Common myeloid progenitor, CD34-positive (primary cell): ENCODE measurements at places on chromosomes 2 and 18.

DNA sequence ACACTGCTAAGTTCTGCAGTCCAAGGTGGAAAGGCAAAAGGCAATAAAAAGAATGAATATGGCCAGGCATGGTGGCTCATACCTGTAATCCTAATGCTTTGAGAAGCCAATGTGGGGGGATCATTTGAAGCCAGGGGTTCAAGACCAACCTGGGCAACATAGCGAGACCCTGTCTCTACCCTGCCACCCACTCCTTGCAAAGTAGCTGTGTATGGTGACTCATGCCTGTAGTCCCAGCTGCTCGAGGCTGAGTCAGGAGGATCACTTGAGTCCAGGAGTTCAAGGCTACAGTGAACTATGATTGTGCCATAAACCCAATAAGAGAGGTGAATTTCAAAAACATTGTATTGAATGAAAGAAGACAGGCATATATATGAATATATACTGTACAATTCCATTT, 2.4 kb downstream of the MYL12B start:
- no peak for DNase-seq

GRCh38 chr2:17813742-17814473, 2.4 kb upstream of the MSGN1 start:
- peak; percentile 57 for DNase-seq

DNA sequence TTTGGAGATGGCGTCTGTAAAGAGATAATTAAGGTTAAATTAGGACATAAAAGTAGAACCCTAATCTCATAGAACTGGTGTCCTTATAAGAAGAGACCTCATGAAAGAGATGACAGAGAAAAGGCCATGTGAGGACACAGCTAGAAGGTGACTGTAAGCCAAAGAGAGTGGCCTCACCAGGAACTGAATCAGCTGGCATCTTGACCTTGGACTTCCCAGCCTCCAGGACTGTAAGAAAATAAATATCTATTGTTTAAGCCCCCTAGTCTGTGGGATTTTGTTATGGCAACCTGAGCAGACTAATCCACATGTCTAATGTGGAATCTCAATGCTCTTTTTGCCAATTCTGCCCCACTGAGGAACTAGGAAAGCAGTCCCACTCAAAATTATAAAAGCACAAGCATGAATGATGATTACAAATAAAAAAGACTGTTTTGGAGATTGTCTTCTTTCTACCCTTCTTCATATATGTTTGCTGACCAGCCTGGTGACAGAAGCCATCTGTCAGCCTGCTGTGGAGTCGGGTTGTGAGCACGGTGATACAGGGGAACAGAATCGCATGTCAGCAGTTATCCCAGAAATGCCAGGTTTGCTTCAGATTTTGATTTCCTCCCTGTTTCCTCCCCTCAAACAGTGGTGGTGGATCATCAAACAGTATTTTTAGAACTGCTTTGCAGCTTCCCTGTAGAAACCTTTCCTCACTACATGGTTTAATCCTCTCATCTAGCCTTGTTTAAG, 54.2 kb downstream of the INPP4A start:
- DNase-seq, result no peak

GRCh38 chr2:32061973-32062861, 1.1 kb upstream of the SPAST start:
- peak; percentile 11 for DNase-seq

DNA sequence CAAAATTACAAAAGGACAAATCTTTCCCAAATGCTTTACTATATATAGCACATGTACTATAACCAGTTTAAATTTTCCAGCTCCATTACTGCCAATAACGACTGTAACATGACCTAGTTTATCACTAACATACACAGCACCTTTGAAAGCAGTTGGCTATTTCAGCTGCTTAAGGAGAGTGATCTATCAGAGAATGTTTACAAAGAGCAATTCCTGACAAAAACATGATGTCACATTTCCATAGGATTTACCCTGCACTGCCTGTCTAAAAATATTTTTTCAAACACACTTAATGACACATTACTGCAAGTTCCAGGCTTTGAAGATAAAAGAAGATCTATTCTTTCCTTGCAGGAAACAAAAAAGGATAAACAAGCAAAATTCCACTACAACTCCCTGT, 40.6 kb downstream of the ZNF516 start:
- DNase-seq, result no peak

DNA sequence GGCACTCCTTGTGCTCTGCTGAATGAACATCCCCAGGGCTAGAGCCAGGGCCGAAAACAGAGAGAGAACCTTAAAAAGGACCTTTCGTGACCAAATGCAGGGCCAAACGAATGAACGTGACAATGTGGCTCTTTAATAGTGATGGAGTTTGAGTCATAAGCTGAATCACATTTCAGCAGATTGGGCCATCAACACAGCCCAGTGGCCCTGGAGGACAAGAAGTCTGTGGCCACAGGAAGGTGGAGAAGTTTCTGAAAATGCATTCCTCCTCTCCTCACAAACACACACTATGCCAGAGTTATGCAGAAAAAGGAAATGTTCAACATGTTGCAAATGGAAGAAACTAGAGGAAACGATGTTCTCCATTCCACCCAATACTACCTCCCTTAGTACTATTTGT, 415.8 kb downstream of the HRH4 start:
- no peak for DNase-seq

DNA sequence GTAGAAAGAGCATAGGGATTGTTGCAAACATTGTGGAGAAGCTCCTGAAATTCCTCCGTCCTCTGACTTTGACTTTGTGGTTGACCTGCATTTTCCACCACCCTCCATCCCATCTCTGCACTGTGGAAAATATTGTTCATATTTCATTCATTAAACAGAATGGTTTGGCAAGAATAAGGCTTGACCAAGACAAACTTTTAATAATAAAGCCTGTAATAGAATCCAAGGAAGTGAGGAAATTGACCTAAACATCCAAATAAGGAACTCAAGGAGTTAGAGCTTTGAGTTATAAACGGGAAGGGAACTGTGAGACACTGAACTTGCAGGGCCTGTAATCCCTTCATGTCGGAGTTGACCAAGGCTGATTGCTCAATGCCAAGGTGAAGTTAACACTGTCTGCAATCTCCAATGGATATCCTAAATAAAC, 115.2 kb downstream of the GFPT1 start:
- no peak for DNase-seq

DNA sequence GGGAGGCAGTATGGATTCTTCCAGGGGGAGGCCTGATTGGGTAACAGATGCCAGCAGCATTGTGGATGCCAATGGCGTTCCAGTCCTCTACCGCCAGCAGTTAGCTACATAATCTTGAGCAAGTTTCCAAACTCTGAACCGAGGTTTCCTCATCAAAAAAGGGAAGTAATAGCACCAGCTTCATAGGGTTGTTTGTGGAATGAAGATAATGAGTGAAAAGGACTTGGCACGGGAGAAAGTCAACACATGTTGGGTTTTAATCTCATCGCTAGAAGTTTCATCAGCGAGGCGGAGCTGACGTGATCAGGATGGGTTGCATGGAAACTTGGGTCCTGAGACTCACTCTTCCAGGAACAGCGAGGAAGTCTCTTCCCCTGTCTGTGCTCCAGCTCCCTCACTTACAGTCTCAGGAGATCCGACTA, 266.7 kb downstream of the SH3BP4 start:
- peak; percentile 2 for DNase-seq

DNA sequence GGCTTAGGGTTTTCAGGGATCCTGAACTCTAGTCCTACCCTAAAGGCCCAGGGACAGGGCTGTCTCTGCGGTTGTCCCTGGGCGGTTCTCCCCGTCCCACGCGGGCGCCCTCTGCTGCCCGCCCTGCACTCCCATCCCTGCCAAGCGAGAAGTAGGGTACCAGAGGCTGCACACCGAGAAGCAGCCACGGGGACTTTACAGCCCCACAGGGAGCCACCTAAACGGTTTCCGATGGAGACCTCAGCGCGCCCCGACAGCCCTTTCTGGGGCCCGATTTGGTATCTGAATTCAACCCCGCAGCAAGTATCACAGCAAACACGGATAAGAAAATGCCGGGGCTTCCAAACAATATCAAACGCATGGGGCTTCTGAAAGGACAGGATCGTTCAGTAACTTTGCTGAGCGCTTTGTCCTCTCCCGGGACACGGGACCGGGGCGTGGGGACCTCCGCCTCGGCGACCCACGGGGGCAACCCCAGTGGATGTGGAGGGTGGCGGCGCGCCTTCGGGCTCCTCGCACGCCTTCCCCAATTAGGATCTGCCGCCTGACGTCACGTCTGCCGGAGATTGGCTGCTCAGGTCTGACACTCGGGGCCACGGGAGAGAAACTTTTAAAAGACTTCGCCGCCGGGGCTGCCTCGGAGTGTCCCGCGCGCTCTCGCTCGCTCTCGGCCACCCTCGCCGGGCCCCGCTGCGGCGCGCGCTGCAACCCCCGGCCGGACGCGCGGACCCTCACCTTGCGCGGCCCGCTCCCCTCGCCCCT, at the start of gene LTBP1:
TSS of gene LTBP1 (plus strand) at position 640 of the 762 bp plus-strand sequence. CDS start 372 bp downstream, outside the sequence.
- DNase-seq, result peak; percentile 77

- no peak for DNase-seq
Observed at GRCh38 chr2:221715523-221716247, 143.6 kb upstream of the EPHA4 start.

- DNase-seq, result no peak
Observed at GRCh38 chr2:154338352-154338967, 360.0 kb upstream of the KCNJ3 start.

DNA sequence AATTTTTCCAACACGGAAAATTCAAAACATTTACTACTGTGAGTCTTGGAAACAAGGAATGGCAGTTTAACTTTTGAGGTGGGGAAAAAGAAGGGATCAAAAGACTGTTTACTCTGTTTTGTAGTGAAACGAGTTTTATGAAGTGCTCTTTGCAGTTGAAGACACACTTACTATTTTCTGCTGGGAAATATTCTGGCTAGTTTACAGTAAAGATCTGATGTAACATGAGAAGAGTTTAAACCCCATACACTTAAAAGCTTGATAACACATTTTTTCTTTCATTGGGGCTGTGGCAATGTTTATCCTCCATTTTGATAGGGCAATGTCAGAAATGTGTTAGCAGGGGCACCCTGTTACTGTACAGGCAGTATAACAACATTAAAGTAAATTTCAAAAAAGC, 124.9 kb upstream of the SMAD7 start:
- no peak for DNase-seq

DNA sequence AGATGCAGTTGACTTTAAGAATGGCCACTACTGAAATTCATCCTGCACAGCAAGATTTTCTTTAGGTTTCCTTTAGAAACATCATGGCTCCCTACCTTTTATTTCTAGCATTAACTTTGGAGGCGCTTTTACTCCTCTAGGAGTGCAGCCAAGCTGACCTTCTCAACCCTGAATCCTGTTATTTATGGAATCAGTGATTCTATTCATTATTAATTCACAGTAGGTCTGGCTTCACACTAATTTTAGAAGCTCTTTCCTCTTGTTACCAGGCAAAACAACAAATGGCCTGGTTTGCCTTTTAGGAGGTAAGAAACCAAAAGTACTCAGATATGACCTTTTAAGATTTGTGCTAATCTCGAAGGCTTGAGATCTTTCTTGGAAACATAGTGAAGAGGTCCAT, 93.0 kb upstream of the PELI1 start:
- no peak for DNase-seq

DNA sequence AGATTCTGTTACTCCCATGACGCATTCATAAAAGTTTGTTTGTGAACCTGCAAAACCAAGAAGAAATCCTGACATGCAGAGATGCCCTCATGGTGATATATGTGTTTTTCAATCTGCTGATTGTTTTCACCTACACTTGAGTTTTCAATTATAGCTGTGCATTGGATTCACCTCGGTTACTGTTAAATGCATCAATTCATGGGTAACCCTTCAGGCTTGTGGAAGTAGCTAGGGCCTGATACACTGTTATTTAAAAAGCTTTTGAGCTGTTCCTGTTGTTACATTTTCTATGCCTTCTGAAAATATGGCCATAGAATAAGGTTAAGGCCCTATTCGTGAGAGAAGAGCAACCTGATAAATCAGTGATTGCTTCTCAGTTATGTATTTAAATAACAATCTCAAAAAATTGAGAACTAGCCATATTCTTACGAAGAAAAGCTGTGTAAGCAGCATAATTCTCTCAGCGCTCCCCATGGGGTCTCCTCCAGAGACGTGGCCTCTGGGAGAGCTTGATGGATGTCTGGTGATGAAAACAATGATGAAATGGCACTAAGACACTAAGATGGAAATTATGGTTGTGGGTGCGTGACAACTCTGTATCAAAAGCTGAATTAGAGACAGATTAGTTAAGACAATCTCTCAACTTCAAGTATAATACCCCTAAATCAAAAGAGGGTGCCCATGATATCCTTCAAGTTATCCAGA, 60.5 kb downstream of the RIT2 start:
- no peak for DNase-seq

DNA sequence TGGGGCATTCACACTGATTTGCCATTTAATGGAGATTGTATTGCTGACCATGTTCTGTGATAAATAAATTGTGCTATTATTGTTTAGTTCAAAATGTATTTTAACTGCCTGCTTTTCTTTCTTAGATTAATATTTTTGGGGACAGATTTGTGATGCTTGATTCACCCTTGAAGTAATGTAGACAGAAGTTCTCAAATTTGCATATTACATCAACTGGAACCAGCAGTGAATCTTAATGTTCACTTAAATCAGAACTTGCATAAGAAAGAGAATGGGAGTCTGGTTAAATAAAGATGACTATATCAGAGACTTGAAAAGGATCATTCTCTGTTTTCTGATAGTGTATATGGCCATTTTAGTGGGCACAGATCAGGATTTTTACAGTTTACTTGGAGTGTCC, 1.8 kb downstream of the DNAJC10 start:
- DNase-seq, result no peak

GRCh38 chr2:218465987-218466633, 47.2 kb downstream of the VIL1 start:
- peak; percentile 25 for DNase-seq

DNA sequence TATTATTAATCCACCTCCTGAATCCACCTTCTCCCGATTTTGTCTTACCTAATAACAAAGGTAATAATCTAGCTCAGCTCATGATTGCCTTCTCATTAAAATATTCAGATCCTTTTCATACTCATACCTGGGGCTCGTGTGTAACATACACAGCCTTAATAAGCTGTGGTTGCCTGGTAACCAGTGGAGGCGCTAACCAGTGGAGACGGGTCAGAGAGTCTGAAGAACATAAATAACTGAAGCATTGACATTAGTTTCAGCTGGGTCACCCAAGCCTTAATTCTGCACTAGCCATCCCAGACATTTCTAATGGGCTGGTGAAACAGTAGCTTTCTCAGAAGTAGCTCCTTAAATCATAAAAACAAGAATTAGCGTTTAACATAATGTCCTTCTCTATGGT, 14.8 kb upstream of the DTNA start:
- no peak for DNase-seq

GRCh38 chr2:129300456-129300855, 679.0 kb upstream of the RAB6C start:
- DNase-seq, result no peak

DNA sequence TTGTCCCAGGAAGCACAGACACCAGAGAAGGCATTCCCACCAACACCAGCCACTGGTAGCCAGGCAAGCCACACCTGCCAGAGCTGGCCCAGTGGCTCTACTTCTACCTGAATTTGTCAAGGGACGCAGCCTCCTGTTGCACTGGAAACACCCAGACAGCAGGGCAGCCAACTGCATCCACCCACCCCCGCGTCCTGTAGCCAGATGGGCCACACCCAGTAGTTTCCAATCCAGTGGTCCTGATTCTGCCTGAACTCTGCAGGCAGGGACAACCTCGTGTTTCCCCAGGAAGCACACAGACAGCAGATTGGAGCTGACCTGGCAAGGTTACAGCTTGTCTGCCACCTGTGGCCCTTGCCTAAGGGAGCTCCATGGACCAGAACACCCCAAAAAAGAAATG, 18.2 kb downstream of the PFN4 start:
- no peak for DNase-seq

GRCh38 chr2:211203986-211204385, 647.6 kb downstream of the CPS1 start:
- no peak for DNase-seq

GRCh38 chr2:206456078-206456754, 12.9 kb downstream of the ADAM23 start:
- DNase-seq, result no peak
